ENCODE measurements at places on chromosomes 3 and 15. TPM values are rescaled to one million over a fixed set of nuclear protein-coding genes. Genes with fewer than 3 reads are reported as not detected.

GRCh38 chr3:65194744-65195143 is 506.9 kb upstream of the ADAMTS9 start:
- no peak for DNase-seq

GRCh38 chr3:188686324-188686723 is 485.4 kb upstream of the TPRG1 start:
- no peak for DNase-seq

GRCh38 chr3:154022606-154023005 is 98.6 kb upstream of the ARHGEF26 start:
- no peak for DNase-seq

The OR5K2 gene
- total RNA-seq = not detected
